Mesenteric fat pad (tissue), 1 donor: ENCODE measurements at places on chromosomes 3 and 15. TPM values are rescaled to one million over a fixed set of nuclear protein-coding genes. Genes with fewer than 3 reads are reported as not detected.

DNA sequence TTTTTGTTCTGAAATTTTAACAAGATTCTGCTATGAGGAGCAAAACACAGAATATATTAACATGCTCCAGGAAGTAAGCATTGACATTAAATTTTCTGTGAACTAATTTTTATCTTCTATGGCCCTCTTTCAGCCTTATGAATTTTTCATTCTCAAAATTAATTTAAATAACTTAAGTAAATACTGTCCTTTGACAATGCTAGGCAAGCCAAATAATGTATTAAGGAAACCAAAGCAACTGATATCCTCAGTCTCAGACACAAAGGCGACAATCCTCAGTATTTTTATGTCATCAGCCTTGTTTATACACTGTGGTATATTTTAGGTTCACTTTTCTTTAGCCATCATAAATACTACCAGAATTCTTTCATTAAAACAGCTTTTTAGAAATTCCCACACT is 159.8 kb downstream of the CGGBP1 start:
- DNase-seq = no peak

- no peak for DNase-seq
Measured at GRCh38 chr3:190173426-190173825, 52.7 kb upstream of the P3H2 start.

GRCh38 chr3:150936693-150937092 is 31.5 kb upstream of the MINDY4B start:
- DNase-seq = no peak

DNA sequence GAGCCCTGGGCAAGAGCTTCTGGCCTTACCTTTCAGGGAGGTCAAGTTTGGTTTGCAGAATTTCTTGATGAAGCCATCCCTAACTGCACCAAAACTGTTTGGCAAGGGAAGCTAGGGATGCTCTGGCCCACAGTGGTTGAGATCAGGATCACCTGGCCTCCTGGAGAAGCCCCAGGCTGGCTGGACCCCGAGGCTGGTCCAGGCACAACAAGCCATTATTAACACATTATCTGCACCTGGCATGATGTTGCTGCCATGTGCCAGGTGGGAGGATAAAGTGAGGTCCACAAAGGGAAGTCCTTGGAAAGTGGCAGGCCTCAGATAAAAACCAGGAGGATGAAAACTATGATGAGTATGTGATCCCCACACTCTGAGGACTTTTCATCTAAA is 35.9 kb upstream of the DUSP7 start:
- no peak for DNase-seq

- DNase-seq = no peak
Measured at GRCh38 chr15:68578980-68579935, at the start of gene CORO2B. Gene CORO2B (plus strand): TSS chr15:68578993. CDS start chr15:68579263, 270 bp downstream.

DNA sequence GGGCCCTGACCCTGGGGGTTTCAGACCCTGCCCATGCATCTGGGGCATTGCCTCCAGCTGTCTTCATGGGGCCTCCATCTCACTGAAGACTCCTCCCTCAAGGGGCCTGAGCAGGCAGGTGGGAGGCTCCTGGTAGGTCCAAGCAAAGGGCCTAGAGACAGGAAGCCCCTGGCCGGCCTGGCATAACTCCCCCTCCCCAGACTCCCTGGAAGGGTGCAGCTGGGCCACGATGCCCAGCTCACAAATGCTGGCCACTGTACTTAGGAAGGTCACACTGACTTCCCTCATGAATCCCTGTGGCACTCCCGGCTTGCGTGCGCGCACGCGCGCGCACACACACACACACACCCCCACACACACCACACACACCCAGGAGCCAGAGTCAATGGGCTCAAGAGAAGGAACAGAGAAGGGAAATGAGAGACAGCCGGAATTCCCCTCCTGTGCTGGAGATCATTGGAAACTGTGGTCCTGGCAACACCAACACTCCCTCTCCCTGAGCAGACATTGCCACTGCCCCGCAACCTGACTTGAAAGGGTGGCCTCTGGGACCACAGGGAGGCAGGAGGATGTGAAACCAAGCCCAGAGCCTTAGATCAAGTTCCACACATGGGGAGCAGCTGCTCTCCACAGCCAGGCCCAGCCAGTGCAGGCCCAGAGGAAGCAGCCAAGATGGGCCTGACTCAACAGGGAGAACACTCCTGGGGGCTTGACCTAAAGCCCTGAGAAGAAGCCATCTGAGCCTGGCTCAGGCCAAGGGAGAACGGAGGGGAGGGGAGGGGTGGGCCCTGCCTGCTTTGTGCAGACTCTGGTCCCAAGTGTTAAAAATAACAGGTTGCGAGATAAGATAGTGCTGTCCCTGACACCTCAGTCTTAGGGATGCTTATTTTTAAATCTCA is 69.7 kb downstream of the SCN5A start:
- peak; percentile 57 for DNase-seq

DNA sequence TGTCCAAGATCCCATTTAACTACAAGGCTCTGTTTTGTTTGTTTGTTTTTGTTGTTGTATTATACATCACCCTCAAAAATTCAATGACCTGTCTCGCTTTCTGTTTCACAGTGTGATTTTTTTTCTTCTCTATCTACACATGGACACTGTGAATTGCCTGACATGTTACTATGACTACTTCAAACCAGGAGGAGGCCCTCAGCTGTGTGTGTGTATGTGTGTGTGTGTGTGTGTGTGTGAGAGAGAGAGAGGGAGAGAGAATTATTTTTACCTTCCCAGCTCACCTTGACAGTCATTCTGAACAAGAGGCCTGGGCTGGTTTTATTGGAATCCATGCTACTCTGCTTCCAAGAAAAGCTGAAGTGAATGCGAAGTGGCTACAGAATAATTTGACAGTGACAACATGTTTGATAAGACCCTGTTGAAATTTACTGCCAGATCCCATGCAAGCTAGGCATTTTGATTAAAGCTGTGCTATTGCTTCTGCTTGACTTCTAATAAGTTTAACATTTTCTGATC is 841.4 kb downstream of the NSUN3 start:
- DNase-seq = no peak

GRCh38 chr3:151016478-151016795 is 43.9 kb upstream of the CLRN1 start:
- no peak for DNase-seq

- no peak for DNase-seq
Measured at GRCh38 chr3:3286014-3286413, 106.5 kb upstream of the CRBN start.

- DNase-seq = no peak
Measured at GRCh38 chr3:122563717-122564025, 429 bp downstream of the PARP9 start.

DNA sequence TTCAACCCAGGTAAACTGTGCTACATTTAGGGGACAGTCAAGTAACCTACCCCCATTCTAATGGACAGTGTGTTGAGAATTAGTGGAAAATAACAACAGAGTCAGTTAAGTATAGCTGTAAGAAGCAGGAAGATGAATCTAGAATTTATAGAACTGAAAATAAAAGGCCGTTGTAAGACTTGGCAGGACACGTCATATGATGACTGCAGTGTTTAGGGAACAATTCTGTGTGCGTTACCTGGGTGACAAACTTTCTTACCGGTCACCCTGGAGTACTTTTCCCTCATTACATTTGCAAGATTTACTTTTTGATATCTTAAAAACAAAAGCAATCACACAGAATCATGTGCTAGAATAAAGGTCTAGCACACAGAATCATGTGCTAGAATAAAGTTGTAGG is 536.3 kb upstream of the ZNF717 start:
- DNase-seq = no peak

DNA sequence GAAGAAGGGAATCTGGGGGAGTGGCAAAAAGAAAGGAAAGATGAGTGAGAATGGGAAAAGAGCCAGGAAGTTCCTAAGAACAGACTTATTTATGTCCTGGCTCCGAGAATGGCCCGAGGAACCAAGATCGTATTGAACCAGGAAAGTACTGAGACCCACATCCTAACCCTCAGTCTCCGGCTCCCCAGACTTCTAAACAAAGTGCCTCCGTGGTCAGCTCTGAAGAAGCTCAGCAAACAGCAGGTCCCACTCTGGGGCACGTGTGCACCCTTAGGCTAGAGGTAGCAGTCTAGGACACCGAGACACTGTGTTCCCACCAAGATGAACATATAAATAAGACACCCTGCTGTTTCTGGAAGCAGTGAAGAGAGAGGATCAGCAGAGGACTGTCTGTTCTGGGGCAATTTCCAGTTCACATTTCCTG is 307.4 kb downstream of the NTRK3 start:
- no peak for DNase-seq

DNA sequence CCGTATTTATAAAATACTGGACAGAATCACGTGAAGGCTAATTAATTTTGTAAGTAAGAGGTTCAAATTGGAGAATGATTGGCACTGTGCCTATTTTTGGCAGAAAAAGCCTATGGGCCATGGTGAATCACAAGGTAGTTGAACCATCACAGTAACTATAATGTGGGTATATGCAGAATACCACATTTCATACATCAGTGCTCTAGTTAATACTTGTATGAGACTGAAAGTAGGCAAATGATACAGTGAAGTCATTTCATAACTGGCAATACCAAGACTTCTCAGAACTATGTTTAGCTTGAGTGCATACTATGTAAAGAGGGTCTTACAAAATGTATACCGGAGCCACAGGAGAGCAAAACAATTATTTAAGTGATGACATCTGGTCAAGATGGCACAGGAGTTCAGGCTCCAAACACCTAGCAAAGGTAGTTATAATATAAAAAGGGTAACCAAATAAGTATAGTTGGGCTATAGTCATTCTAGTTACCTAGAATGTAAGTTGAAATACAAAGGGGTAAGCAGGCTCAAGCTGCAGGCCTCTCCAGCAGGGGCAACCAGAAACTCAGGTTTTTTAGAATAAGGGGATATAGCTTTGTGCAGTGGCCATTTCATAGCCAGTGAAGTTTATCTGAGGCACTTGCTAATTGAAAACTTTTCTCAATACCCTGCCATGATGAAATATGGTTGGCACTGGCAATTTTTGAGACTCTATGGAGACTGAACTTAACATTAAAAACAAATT is 19.1 kb downstream of the GPR160 start:
- DNase-seq = no peak

DNA sequence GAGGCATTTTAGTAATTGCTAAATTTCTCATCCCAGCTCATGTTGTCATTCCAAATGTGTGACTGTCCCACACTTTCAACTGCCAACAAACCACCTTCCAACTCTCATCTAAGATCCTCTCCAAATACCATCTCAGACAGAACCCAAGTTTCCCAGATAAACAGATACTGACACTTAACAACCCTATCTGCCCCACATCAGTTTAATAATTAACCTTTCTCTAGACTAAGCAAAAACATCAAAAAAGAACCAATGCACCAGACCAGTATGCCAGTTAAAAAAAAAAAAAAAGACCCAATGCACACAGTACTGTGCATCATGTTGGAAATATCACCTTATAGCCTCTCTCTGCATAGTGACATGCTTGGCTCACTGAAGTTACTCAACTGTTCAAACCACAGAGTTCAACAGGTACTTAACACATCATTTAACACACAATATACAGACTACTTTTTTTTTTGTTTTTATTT is 5.5 kb downstream of the SFMBT1 start:
- no peak for DNase-seq

DNA sequence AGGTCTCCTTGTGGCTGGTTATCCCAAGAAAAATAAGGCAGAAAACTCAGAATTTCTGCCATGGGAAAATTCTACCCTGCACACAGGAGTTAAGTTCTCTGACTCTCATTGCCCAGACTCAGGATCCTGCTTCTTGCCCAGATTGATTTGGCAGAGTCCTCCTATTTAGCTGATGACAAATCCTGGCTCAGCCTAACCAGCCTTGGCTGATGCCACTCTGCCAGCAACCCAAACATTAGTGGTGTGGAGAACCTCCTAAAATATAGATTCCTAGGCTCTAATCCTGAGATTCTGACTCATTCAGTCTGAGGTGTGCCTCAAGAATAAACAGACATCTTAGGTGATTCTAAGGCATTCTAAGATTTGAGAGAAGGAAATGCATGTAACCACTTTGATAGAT is 60.5 kb upstream of the ACTC1 start:
- no peak for DNase-seq

DNA sequence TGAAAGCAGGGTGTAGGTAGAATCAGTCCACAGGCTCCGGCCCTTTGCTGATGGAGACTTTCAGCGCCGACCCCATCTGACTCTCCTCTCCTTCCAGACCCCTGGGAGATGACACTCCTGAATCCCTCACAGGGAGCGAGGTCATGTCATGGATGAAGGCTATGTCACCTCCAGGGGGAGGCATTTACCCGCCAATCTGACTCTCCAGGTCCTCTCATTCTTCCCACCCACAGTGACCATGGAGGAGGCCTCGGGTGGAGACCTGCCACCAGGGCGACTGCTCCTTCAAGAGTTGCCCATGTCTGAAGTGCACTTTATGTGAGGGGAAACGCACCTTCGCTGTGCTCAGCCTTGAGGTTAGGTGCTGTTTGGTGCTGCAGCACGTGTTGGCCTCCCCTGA is 112.7 kb downstream of the KLF13 start:
- no peak for DNase-seq

DNA sequence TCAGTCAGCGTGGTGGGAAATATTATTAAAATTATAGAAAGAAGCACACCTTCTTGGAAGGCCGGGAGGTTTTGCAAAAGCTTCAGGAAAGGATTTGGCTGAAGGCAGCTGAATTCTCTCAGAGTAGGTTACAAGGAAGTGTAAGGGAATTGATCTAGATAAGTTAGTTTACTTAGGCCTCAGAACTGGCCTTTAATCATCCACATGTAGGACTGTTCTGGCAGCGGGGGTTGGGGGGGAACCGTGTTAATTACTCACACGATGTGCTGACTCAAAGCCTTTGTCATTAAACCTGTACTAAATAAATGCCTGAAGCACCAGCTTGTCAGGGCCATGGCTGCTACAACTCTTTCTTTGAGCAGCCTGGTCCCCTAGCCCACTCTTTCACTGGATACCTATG is 12.8 kb downstream of the ASB14 start:
- DNase-seq = no peak

GRCh38 chr3:14434126-14434497 is 31.7 kb downstream of the SLC6A6 start:
- no peak for DNase-seq

DNA sequence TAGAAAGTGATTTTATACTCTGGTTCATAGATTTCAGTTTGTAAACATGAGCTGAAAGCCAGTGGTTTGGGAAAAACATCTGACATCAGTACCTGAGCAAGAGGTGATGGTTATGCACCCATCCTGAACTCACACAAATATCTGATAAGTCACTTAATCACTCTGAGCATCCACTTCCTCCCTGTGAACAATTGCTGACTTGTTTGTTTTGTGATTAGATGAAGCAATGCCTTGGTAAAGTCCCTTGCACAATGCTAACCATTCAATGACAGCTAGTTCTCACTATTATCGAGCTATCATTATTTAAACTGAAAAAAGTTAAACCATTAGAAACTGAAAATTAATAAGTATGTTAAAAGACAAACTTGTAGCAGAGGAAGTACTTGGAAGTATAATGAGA is 303.0 kb downstream of the PLOD2 start:
- DNase-seq = no peak

- peak; percentile 99 for DNase-seq
Measured at GRCh38 chr15:42920519-42921341, at the start of gene TTBK2. Gene TTBK2 (minus strand): TSS chr15:42920778. CDS start chr15:42878617, 42,161 bp downstream.

GRCh38 chr3:184186902-184187207 is 856 bp downstream of the ABCF3 start:
- no peak for DNase-seq

GRCh38 chr3:45606991-45607712 is 12.6 kb downstream of the LIMD1 start:
- DNase-seq = no peak

The CDCP1 gene
- total RNA-seq = 4.8 TPM

The CPN2 gene
- 0.16 TPM for total RNA-seq

The CPLX3 gene
- not detected for total RNA-seq

The TRANK1 gene
- 14.7 TPM for total RNA-seq

The SYNPR gene
- not detected for total RNA-seq
